Esophagus squamous epithelium (tissue), 5 donors: ENCODE measurements at places on chromosomes 2 and 18. TPM values are rescaled to one million over a fixed set of nuclear protein-coding genes. Genes with fewer than 3 reads are reported as not detected.

DNA sequence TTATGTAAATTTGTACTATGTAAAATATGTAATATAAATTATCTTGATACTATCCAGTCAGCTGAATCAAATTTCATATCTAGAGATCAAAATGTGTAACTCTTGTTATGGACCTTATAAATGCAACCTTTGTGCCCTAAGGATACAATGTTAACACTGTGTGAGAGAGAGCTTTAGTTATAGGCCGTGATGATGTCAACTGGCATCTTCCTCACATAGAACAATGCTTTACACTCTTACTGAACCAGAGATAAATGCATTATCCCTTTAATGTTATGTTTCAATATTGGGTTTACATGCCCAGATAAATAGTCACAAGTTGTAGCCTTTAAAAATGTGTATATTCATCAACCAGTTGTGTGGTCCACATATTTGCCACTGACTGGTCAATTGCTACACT lies 115.1 kb downstream of the KCNJ3 start:
- no peak for DNase-seq

DNA sequence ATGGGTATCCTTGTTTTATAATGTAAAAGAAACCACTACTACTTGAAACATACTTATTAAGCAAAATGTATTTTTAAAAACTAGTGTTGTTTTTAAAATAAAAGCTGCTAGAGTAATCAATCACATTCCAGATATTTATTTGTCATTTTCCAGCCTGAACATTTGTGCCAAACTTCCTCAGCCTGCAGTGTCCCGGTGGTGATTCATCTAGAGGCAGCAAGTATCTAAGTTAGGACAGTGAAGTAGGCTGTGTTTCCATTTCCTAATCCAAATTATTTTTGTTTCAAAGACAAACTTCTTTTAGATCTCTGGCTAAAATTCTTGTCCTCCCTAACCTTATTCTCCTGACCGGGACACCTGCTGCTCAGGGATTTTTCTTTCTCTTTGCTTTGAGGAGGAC lies 12.8 kb upstream of the GCG start:
- no peak for DNase-seq

DNA sequence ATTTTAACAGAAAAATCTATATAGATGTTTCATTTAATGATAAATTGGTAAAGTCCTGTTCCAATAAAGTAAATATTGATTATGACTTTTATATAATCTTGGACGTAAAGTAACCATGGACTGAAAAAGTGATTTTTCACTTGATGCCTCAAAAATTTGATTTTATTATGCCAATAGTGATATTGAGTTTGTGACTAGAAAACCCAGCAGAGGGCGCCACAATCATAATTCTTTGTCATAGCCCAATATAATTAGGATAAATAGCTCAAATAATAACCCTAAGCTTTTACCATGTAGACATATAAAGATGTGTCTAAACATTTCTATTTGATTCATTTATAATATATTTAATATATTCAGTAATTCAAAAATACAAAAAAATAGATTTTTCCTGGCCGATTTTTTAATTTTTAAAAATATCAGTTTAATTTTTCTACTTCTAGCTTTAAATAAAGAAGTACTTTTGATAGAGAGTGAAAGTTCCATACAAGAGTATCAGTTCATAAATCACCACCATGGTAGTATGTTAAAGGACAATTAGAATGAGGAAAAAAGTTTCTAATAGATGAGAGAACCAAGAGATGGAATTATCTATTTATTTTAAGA lies 30.7 kb downstream of the CAMKMT start:
- DNase-seq, result no peak

- DNase-seq, result no peak
Measured at GRCh38 chr2:43399515-43400264, 173.3 kb upstream of the ZFP36L2 start.

- no peak for DNase-seq
Measured at GRCh38 chr18:50199346-50199855, 4.5 kb upstream of the MYO5B start.

MXD1 gene
- total RNA-seq, result 38.5 TPM

DNA sequence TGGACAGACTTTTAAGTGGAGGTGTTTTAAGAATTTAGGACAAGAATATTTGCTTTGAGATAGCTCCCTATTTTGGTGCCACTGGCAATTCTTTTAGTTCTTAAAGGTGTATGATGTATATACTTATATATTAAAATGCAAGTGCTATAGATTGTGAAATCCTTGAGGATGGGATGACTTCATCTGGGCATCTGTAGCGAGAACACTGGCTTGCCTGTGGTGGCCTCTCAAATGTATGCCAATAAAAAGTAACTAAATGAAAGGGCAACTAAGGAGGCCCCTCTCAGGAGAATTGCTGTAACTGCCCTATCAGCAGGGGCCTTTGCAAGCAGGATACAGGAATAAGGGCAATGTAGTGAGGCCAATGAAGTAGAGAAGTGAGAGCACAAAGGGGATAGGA lies 2.6 kb upstream of the THUMPD2 start:
- DNase-seq, result no peak

DNA sequence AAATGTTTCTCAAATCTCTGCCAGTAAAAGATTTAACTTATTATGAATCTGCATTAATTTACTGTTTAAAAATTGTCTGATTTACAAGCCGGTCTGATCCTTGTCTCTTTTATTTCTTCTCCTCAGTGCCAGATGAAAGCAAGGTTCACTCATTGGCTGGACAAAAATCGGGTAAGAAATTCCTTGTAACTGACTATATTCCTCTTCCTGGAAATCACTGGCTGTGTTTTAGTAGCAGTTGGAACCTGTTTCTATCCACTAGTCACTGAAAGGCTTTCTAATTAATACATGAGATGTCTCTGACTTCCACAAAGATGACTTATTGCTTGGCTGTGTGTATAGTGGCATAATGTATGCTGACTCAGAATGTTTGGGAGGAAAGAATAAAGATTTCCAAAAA lies 436.6 kb upstream of the NRP2 start:
- DNase-seq, result no peak

GRCh38 chr2:191933307-191934105 lies 86.6 kb upstream of the CAVIN2 start:
- DNase-seq, result no peak

GRCh38 chr2:189060096-189060642 lies 86.0 kb downstream of the COL3A1 start:
- DNase-seq, result no peak

GRCh38 chr2:120745420-120746111 lies 9.9 kb downstream of the GLI2 start:
- no peak for DNase-seq

GRCh38 chr2:159128191-159128590 lies 158.3 kb downstream of the WDSUB1 start:
- DNase-seq, result no peak

- no peak for DNase-seq
Measured at GRCh38 chr2:24174851-24175277, at the start of gene FAM228A. Gene FAM228A (plus strand): TSS chr2:24175053. CDS start chr2:24175481, 428 bp downstream.

HNMT gene
- total RNA-seq, result 5.9 TPM
